ENCODE measurements at places on chromosomes 1 and 21. TPM values are rescaled to one million over a fixed set of nuclear protein-coding genes. Genes with fewer than 3 reads are reported as not detected.

ELF3 gene
- 0.81 TPM for total RNA-seq

STUM gene
- 4.6 TPM for total RNA-seq

PGLYRP3 gene
- total RNA-seq = not detected

MYCBP gene
- total RNA-seq = 2.6 TPM
